Common myeloid progenitor, CD34-positive (primary cell): ENCODE measurements at places on chromosomes 16 and 17.
A peak's percentile ranks its signal among the peaks of the same experiment; 100 is the strongest.

- no peak overlapping the region for H3K27ac ChIP-seq
- H3K36me3 ChIP-seq: no peaks in the 10 kb centered on the region
- DNase-seq: no peak
- H3K27me3 ChIP-seq: no peaks in the 10 kb centered on the region
- H3K4me3 ChIP-seq: no peak overlapping the region
Measured at GRCh38 chr17:27492470-27492869, 36.2 kb downstream of the KSR1 start.

DNA sequence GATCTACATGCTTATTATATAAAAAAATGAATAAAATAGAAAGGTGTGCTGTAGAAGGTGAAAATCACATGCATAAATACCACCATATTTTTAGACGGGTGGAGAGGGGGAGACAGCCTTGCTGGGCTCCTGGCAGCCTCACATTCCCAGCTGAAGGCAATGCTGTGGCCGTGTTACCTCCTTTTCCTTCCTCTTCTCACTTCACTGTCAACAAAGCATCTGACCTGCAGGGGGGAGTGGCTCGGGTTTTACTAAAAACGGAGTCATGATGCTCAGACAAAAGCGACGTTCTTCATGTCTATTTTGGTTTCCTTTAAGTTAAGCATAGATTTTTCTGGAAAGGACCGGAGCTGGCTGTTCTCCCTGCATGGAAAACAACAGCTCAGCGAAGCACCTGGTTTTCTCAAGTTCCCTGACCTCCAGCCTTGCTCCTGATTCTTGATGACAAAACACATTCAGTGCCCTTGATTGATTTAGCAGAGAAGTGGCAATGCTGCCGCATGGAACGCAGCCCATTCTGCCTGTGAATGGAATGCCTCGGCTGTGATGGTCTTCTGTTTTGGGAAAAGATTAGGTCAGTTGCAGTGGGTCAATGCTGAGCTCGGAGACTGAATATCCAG is 5.5 kb upstream of the RPTOR start:
- H3K4me1 ChIP-seq: peaks cover 16% of the 10 kb centered on the region
- peak overlapping the region; percentile 13 for H3K4me3 ChIP-seq
- DNase-seq: peak; percentile 78
- H3K27me3 ChIP-seq: no peaks in the 10 kb centered on the region
- H3K27ac ChIP-seq: no peak overlapping the region

DNA sequence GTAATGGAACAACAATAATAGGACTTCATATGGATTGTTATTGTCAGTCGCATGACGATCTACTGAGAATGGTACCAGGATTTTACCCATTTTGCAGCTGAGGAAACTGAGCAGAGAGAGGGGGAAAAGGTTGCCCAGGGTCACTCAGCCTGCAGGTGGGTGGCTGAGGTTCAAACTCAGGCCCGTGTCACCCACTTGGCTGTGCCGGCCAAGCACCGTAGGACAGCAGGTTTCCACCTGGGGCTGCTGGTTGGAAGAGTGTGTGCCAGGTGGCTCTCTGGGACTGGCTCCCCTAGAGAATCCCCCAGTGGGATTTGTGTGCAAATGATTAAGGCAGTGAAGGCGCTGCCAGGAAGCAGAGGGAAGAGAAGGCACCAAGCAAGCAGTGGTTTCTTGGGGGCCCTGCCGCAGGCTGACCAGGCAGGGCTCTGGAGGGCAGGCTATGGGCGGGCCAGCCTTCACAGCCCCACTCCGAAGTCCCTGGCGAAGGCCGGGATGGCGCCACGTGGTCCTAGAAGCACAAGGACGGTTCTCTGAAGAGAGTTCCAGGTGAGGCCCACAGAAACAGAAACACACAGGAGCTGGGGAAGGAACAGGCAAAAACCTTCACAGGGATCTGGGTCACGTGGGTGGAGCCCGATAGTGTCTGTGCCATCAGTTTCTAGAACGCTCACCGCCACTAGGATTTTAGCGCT is 163.5 kb downstream of the IRF8 start:
- no peaks in the 10 kb centered on the region for H3K36me3 ChIP-seq
- H3K4me3 ChIP-seq: no peak overlapping the region
- peaks cover 4% of the 10 kb centered on the region for H3K4me1 ChIP-seq

DNA sequence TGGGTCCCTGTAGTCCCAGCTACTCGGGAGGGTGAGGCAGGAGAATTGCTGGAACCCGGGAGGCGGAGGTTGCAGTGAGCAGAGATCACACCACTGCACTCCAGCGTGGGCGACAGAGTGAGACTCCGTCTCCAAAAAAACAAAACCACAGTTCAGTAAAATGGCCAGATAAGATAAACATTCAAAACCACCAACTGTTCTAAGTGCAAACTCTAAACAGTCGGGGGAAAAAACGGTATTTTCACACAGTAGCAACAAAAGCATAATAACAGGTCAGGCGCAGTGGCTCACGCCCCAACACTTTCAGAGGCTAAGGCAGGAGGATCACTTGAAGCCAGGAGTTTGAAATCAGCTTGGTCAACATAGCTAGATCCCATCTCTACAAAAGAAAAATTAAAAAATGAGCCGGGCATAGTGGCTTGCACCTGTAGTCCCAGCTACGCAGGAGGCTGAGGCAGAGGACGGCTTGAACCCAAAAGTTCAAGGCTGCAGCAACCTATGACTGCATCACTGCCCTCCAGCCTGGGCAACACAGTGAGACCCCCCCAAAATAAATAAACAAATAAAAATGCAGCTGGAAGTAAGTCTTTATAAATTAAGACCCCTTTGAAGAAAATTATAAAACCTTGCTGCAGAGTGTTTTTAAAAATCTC is 10.8 kb upstream of the HASPIN start:
- H3K36me3 ChIP-seq: peaks cover 37% of the 10 kb centered on the region
- no peak overlapping the region for H3K4me3 ChIP-seq
- DNase-seq: peak; percentile 87
- H3K27ac ChIP-seq: peak overlapping the region; percentile 58

- no peaks in the 10 kb centered on the region for H3K36me3 ChIP-seq
- peak; percentile 76 for DNase-seq
- H3K4me3 ChIP-seq: no peak overlapping the region
- no peak overlapping the region for H3K27ac ChIP-seq
Measured at GRCh38 chr17:78879635-78880186, 23.3 kb downstream of the CEP295NL start.
